Hindlimb muscle (tissue), 1 donor: ENCODE measurements at places on chromosomes 2 and 18.

DNA sequence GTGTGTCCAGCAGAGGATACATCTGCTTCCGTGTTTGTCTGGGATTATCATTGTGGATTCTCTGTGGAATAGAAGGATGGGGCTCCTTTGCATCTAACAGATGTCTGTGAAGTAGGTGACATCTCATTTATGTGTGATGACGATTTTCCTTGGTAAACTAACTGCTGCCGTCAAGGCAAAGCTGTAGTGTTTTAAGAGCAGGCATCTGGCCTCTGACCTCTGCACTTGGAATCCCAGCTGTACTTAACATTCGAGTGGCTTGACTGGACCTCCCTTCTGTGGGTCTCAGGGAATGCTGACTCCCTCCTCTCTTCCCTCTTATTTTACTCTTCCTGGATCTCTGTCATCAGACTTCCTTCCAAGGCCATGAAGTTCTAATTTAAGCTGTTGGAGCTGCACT is 56.4 kb downstream of the DCDC2C start:
- DNase-seq, result no peak

- no peak for DNase-seq
These were observed 9.1 kb downstream of the CAB39 start for GRCh38 chr2:230721712-230722111.

DNA sequence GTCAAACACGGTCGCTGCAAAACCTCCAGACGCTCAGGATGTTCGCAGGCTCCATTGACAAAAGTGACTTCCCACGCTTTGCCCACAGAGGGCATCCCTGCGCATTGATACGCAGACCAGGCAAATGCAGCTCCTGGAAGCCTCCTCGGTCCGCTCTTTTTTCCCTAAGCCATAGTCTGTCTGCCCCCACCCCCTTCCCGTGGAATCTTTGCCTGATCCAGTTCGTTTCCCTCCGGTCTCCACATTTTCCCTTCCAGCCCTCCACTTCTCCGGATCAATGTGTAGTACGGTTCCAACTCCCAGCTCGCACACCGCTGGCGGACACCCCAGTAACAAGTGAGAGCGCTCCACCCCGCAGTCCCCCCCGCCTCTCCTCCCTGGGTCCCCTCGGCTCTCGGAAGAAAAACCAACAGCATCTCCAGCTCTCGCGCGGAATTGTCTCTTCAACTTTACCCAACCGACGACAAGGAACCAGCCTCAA is at the start of gene DCC:
TSS of gene DCC (plus strand) at position 307 of the 481 bp plus-strand sequence. CDS start 591 bp downstream, outside the sequence.
- DNase-seq, result peak; percentile 26

- DNase-seq, result no peak
These were observed 921.9 kb upstream of the CELF4 start for GRCh38 chr18:38487521-38487920.

DNA sequence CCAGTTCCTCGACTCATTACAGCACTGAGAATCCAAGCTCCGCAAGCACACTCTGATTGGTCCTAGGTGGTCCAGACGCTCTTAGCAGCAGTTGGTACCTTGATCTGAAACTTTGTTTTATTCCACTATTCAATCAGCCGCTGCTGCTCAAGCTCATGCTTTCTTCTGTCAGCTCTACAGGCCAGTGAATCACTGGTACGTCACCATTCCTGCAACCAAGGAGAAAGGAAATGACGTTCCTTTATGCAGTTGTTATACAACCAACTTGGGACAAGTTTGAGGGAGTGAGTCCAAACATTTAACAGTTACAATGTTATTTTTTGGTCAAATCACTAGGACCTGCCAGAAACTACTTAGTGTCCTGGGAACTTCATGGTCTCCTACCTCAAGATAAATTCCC is 398.8 kb upstream of the TMEFF2 start:
- no peak for DNase-seq

DNA sequence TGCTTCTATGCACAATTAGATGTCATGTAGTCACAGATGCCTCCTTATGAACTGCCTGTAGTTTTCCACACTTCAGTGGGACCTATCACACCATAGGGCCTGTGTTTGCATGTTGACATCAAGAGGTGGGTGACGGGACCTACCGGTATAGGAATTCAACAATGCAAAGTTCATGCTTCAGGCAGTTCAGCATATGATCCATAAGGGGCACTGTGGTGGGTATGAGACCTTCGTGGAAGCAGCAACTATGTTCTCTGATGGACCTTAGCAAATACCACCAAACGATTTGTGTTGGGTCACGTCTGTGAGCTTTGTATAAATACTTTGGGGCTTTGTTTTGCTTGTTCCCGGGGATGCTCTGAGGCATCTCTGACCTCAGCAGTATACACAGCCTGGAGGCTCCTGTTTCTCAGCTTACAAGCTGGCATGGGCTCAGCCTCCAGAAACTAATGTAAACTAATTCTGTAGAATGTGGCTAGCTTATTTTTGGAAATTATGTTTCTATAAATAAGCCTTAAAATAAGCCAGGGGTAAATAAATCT is 111.6 kb downstream of the DTNA start:
- DNase-seq, result no peak

DNA sequence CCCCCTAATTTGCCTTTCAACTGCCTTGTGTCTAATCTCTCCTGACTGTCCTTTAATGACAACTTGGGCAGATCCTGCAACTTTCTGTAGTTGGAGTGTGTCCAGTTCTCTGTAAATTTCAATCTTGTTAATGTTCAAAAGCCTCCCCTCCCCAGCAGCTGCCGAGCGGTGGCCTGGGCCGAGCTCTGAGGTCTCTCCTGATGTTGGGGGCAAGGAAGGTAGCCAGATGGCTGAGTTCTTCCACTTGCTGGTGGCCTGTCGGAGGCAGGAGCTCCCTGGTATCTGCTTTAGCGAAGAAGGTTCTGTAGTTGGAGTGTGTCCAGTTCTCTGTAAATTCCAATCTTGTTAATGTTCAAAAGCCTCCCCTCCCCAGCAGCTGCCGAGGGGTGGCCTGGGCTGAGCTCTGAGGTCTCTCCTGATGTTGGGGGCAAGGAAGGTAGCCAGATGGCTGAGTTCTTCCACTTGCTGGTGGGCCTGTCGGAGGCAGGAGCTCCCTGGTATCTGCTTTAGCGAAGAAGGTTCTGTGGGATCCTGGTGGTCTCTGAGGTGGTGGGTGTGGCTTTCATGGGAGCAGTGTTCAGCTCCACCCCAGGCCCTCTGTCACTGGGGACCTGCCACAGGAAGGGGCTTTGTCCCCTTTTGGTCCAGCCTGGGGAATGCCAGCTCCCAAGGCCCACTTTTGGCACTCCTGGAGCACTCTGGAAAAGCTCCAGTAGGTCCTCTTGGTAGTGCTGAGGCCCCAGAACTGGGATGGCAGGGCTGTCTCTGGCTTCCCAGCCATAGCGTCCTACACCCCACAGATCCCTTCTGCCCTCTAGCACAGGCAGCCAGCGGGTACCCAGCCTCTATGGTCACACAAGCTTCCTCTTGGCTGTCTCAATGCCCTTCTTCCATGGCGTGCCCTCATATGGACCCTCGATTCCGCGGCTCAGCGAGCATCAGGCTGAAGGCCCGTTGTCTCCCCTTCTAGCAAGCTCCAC is 211.9 kb downstream of the ALPK2 start:
- DNase-seq, result no peak

DNA sequence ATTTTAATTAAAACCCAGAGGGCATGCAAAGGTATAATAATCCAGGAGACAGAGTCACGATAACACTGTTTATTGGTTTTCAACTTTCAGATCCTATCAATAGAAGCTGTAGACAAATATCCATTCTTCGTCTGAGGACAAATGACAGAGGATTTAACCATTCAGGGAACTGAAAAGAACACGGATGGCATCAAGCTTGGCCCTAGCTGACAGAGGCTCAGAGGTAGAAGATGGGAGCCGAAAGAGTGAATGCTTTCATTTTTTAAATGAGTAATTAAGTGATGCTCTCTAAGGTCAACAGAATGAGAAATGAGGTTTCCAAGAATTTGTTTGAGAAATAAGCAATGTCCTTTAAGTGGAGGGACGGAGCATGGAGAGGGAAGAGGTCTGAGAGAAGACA is 62.1 kb downstream of the BCL2 start:
- DNase-seq, result no peak

- DNase-seq, result no peak
These were observed 214.5 kb downstream of the ZBTB7C start for GRCh38 chr18:48194591-48195181.

DNA sequence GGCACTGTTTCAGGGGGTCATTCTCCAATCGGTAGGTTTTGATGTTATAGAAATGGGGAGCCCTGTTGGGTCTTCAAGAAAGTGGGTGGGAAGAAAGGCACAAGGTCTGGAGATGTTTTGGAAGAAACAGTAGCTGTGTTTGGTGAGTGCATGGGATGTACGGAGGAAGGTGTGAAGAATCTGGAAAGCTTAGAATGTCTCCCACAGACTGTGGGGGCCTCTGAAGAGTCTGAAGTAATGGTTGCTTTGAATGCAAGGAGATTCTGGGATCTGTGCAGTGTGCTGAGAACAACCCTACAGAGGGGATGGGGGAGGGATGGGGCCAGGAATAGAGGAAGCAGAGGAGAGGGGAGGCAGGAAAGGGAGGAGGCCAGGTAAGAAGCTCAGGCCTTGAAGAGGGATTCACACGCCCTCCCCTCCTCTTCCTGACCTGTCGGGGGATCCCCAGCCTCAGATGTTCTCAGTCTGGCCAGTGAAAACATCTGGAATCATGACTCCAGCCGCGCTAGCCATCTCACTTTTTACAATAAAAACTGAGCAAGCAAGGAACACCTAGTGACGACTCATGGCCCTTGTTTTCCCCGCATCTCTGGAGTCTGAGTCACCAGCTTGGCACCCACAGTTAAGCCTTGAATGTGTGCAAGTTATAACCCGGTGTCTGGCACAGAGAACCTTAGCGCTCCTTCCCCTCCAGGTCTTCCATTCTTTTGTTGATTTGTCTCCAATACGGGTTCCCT is 74.2 kb downstream of the SH3BP4 start:
- no peak for DNase-seq

DNA sequence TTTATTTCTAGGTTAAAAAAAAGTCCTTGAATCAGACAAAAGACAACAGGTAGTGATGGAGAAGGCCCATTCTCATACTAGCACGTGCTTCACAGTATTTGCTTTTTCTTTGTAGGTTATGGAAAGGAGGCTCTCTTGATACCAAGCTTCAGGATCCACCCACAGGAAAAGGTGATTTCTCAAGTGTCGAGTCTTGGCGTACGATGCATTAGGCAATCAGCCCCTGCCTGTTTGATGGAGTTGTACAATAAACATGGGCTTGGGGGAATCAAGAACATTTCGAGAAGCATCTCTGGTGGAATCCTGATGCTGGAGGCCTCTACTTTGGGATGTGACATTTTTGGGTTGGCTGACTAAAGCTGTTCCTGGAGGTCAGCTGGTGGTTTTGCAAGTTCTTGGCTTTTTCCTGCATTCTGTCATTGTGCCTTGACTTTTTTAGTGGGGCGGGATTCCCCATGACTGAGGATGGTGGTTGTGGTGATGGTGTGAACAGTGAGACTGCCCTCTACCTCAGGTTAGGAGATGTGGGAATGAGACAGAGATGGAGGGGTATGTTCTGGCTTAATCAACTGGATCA is 231.5 kb upstream of the SPRED2 start:
- no peak for DNase-seq

DNA sequence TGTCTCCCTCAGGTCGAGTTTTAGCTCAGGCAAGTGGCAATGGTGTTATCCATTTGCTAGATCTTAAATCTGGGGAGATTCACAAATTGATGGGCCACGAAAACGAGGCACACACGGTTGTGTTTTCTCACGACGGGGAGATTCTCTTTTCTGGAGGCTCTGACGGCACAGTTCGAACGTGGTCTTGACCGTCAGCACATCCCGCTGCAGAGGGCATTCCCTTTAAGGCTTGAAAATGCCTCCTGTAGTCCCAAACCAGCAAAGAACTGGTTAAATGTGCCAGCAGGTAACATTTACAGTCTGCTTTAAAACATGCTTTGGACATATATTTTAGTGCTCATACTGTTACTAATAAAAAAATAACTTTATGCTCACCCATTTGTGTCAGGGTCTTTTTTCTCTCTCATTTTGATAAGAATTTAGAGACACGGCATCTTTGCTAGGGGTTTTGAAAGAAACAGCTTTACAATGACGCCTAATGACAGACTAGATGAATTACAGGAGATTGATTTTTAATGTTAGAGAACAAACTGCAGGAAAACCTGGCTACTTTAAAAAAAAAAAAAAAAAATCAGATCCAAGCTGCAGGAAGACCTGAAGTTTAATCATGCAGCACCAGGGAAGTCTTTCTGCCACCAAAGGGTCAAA is 602 bp upstream of the VWC2L start:
- no peak for DNase-seq

DNA sequence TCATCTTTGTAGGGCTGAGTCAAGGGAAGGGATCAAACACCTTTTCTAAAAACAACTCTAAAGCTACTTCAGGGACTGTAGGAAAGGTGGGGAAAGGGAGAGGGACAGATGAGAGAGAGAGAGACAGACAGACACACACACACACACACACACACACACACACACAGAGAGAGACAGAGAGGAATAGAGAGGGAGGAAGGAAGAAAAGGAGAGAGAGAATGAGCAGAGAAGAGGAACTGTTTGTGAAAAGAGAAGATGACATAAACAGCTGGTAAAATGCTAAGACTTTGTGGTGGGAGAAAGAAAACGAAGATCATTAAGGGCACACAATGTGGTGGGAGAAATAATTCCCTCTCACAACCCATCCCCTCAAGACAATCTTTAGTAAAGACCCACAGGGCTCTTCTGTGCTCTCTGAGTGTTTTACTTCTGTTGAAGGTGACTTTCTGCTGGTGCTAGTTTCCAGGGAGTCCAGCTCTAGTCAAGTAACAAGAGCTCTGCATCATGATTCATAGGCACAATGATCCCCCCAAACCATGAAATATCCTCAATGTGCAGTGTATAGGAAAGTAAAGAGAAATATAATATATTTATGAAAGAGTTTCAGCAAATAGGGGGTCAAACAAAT is 77.2 kb upstream of the STK17B start:
- no peak for DNase-seq

- no peak for DNase-seq
These were observed 144.0 kb downstream of the TMEM17 start for GRCh38 chr2:62361964-62362363.

DNA sequence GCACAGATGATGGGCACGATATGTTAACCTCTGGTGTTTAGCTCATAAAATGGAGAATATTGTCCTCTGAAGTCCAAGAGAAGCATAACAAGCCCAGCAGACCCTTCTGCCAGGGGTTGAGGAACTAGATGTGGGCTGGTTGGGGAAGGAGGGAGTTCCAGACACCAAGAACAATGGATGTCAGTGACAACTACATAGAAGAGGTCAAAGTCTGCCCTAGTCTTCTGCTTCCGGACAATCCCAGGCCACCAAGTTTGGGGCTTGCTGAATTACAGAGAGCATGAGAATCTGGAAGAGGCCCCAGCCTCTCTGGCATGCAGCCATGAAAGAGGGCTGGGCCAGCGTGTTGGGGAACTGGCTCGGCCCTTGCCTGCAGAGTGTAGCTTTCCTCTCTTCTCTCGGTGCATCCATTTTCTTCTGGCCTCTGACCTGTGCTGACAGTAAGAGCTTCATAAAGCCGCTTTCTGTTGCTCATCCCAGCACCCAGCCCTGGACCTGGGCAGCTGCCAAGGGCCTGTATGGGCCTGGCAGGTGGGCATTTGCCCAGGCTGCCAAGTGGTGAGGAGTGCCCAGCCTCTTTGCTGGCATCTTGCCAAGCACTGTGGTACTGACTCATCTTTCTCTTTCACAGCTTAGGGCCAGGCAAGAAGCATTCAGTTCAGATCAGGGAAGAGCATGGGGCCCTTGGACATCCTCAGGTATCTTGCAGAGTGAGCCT is 14.6 kb upstream of the LAPTM4A start:
- DNase-seq, result peak; percentile 68

- no peak for DNase-seq
These were observed 29.9 kb downstream of the HDHD2 start for GRCh38 chr18:47120428-47120827.

GRCh38 chr2:17879137-17879912 is 858 bp downstream of the KCNS3 start:
- peak; percentile 61 for DNase-seq

GRCh38 chr18:13547347-13547746 is 179.0 kb downstream of the FAM210A start:
- no peak for DNase-seq
